ENCODE measurements at places on chromosomes 4 and X.

DNA sequence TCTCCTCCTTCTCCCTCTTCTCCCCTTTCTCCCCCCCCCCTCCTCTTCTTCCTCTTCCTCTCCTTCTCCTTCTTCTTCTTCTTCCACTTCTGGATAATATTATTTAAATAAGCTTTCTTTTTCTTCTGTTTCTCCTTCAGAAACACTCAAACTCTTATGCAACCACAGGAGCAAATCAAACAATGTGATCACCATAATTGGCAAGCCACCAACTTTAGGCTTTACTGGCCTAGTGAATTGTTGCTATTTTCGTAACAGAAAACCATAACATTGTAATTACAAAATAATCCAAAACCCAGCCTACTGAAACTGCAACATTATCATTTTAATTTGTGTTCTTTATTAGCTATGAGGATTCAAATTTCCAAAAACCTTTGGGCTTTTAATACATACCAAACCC is 14.3 kb downstream of the DCAF8L1 start:
- no peak for DNase-seq

DNA sequence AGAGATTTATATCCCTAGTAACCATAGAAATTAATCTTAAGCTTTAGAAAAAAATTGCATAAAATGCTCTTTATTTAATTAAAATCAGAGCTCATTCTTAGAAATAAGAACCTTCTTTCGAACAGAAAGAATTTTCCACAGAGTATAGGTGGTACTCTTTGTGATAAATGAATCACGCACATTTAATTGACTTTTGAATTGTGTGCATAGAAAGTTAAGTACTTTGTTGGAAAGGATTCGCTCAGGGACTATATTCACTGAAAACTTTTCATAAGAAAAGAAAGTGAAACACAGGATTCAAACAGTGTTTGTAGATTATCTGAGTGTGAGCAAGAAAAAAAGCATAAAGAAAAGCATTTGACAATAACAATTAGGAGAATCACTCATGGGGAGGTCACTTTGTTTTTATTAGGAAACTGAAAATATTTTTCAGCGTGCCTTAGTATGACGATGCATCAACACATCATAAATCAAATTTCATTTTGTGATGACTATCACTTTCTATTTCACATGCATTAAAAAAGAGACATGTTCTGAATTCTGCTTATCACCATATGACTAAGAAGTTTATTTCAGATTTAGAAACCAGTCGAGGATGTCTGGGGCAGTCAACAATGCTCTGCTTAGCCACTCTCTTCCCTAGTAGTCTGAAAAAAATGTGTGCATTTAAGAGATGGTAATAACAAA is 49.5 kb downstream of the STX18 start:
- peak; percentile 33 for DNase-seq

DNA sequence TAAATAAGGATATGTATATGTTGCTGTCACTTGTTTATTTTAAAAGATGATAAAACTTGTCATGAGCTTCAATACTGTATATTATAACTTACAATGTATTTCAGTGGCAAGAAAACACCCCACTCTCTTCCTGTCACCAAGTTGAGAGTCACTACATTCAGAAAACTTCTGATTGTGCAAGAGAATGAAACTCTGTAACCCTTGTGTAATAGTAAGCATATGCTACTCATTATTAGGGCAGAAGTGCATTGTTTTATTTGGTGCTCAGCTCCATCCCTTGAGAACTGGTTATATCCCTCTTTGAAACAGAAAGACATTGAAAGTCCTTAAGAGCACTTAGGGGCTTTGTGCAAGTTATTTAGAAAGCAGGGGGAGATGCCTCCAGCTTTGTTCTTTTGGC is 594.5 kb downstream of the ARAP2 start:
- no peak for DNase-seq

GRCh38 chrX:44931441-44931973 is 58.5 kb downstream of the KDM6A start:
- no peak for DNase-seq

DNA sequence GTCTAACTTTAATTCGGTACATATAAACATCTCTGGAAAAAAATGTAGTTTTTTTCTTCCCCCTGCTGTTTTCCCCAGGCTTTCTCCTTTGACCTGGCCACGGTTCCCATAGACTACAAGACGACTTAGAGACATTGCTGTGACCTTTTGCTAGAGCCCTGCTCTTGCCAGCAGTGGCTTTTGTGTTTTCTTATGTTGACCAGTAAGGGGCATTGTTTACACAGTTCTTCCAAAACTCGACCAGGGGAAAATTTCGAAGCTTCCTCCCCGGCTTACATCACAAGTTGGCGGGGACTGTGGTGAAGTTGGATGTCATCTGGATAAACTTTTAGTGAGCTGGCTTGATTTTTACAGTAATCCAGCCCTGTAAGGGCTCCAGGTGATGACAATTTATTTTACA is 9.3 kb downstream of the CCDC160 start:
- DNase-seq: peak; percentile 40

DNA sequence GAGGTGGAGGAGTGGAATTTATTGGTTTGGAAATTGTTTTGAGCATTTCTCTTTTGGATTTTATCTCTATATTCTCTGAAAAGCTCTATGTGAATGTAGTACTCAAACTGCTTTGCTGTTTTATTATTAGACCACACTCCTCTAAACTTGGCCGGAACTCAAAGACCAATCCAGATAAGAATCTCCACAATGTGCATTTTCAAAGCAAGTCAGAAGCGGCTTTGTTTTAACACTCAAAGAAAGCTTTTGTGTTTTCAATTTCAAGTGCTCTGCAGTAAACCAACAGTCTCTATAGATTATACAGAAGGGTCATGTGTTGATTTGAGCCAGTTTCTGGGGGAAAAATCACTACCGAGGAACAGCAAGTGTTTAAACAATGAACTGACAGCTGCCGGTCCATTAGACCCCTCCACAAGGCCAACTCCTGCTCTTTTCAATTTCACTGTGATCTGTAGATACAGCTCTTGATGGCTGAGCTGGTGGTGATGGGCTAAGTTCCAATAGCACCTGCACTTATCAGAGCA is 79.4 kb downstream of the FTHL17 start:
- no peak for DNase-seq

Data from LHCN-M2 (cell line).